ENCODE measurements at places on chromosomes 3 and 15. TPM values are rescaled to one million over a fixed set of nuclear protein-coding genes. Genes with fewer than 3 reads are reported as not detected.

CISH gene
- total RNA-seq, result 4.7 TPM

FILIP1L gene
- total RNA-seq, result 112 TPM

ANXA2 gene
- 388 TPM for total RNA-seq

RASGRF1 gene
- total RNA-seq, result 1.0 TPM

LRRIQ4 gene
- 0.43 TPM for total RNA-seq

ELL3 gene
- total RNA-seq, result 2.6 TPM

GRCh38 chr15:95837341-95838004 is 493.0 kb upstream of the NR2F2 start:
- no peak for DNase-seq

GRCh38 chr3:149703466-149703865 is 45.6 kb upstream of the WWTR1 start:
- DNase-seq, result no peak

DNA sequence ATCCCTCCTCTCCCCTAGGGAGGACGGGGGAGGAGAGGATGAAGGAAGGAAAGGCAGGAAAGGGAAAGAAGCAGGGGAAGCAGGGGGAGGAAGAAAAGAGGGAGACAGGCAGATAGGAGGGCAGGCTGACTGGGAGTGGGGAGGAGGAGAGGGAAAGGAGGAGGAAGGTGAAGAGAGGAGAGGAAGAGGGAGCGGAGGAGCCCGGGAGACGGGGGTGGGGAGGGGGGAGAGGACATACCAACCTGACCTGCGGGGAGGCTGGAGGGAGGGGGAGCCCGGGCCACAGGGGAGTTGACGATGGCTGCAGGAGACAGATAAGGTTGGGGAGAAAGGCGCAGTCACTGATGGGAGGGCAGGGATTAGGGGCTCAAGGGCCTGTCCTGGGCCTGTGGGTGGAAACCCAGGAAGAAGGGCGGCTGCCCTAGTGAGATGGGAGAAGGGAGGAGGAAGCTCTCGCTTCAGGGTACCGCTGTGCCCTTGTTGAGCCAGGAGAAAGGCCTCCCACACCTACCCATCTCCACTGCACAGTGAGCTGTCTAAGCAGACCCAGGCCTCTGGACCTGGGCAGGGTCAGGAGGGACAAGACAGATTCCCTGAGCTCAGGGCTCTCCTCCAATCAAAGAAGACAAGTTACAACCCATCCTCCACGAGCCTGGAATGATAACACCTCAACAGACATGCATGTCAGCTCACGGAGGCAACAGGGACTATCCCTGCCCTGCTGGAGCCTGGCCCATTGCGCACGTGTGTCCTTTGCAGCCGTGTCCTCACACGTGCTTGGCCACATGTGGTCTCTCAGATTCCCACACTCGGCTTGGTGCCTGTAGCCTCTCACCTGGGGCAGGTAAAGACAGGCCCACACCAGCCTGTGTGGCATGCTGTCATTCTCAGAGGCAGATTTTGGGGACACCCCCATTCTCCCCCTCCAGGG is 27.9 kb downstream of the C3orf18 start:
- DNase-seq, result no peak

DNA sequence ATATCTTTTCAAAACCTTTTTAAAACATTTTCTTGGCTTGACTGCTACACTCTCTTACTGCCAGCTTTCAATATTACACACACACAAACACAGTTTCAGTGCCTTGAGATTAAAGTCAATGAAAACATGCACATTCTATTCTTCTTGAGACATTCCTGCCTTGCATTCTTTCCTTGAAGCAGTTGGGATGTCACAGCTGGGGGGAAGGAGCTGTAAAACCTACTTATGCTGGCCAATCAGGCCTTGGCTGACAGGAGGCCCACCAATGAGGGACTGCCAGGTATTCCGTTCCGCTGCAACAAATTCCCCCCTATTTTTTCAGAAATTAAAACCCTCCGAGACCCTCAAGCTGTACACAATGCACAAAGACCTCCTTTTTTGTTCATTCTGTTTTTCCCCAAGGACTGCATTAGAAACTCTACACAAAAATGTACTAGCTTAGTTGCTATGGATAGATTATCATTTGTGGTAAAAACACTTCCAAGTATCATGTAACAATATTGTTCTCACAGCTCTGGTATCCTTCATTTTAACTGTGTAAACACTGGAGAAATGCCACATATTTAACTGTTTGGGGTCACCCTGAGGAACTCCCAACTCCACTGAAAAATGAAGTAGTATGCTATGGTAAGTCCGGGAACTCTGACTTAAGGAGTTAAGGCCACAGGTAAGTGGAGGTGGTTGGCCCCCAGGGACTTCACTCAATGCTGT is 18.5 kb downstream of the FSTL1 start:
- no peak for DNase-seq

DNA sequence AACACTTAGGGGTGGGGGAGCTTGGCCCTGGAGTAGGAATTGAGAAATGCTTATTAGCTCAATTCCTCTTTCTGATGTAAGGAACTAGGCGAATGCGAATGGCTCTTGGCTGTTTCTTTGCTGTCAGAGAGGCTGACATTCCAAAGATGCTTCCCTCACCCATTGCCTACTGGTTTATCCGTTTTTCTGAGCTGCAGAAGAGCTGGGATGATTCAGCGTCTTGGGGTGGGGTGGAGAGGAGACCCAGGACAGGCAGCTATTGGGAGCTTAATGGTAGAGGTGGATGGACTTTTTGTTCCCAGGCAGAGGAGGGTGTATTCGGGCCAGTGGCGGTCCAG is 9.8 kb downstream of the PLEKHO2 start:
- DNase-seq, result peak; percentile 75

DNA sequence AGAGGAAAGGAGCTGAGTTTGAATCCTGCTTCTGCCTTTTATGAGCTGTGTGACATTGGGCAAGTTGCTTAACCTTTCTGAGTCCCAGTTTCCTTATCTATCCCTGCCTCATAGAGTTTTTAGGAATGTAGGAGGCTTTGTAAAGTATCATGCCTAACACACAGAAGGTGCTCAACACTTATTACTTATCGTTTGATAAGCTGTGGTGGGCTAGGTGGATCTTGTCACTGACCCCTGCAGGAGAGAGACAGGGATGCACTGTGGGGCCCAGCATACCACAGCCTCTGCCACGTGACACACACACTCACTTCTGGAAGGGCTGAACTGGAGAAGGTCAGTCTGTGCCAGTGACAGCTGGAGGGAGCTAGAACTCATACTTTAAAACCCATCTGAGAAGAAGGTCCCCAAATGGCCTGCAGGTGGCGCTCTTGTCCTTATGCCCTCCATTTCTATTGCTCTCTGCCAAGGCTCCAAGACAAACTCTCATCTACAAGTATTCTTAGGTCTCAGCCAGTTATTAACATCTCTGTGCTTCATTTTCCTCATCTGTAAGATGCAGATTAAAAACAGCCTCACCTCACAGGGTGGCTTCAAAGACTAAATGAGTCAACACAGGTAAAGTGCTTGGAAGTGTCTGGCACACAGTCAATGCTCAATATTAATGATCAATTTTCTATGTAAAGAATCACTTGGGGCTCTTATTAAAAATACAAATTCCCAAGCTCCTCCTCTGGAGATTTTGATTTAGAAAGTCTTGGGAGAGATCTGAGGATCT is 57.5 kb upstream of the HACD2 start:
- peak; percentile 71 for DNase-seq

DNA sequence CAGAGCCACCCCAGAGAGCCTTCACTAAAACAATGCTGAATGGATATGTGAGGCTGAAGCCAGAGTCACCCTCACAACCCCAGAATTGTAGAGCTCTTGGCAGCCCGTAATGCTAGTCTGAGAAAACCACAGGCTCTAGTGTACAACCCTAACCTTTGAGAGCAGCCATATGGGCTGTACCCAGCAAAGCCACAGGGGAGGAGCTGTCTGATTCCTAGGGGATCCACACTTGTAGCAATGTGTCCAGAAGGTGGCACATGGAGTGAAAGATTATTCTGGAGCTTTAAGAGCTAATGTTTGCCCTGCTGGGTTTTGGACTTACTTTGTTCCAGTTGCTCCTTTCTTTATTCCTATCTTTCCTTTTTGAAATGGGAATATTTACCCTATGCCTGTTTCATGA is 626.8 kb downstream of the GRM7 start:
- DNase-seq, result no peak

DNA sequence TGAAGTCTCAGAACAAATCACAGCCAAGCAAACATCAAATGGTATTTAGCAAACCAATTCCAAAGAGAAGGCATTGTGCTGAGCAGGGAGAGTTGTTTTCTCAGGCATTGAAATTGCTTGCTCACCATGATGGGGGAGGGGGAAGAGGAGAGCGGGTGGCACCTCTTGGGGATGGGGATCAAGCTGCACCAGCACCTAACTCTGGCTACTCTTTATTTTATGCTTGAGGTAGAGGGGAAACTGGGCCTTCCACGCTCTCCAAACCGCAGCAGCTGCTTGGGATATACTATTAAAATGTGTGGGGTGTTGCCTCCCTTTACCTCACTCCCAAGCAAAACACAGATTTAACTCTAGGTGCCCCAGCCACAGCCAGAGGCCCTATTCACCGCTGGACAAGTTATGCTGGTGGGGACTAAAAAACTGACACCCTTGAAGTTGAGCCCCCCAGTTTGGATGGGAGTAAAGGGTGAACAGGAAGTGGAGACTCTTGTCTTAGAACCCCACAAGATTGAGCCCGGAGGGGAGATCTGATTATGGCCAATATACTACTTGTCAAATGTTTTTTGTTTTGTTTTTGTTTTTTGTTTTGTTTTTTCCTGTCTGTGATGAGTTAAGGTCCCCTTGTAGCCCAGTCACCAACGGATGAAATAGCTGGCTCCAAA is 5.0 kb upstream of the FOXB1 start:
- DNase-seq, result no peak

- DNase-seq, result no peak
Observed at GRCh38 chr3:138202945-138203701, 16.0 kb downstream of the ARMC8 start.

DNA sequence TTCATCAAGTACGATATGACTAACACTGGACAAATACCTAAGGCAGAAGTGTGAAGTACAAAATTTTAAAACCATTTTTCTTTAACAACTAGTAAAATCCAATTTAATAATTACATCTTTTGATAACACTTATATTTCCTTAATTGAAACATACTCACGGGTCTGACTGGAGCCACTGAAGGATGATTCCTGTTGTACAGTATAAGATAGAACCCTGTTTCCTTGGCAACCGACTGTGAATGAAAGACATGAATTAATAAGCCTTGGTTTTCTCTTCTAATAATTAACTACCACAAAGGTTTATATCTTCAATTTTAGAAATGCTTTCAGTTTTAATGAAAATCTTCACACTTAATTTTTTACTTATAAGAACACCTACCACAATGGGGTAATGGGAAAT is 19.4 kb downstream of the DHX36 start:
- no peak for DNase-seq

- peak; percentile 56 for DNase-seq
Observed at GRCh38 chr3:32428092-32429068, 36.7 kb downstream of the CMTM7 start.

DNA sequence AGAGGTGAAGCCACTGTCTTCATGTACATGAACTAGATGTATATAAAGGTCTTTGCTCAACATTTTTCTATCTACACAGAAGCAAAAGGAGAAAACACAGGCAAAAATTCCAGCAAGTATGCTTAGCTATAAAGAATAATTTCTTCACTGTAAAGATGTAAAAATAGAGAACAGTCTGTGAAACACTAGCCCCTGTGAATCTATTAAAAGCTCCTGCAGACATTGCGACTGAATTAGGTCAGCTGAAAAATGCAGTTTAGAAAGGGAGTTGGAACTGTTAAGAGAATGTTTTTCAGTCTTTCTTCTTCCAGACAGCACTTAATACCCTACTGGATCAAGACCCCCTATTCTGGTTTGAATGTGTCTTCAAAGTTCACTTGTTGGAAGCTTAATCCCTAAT is 291.5 kb downstream of the KBTBD8 start:
- DNase-seq, result no peak

DNA sequence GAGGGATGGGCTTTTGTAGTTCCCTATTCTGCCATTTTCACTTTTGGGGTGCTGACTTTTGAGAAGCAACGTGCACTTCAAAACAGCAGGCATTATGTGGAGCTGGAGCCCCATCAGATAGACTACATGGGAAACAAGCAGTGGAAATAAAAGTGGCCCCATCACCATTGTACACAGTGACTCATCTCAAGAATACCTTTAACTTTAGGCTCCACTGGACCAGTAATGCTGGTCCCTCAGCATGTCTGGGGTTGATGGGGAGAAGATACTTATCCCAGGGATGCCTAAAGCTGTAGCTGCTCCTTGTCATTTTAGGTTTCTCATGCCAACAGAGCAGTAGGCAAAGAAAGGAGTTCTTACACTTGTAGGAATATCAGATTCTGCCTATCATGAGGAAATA is 45.0 kb downstream of the LSM3 start:
- DNase-seq, result no peak

- no peak for DNase-seq
Observed at GRCh38 chr3:14231998-14232501, 53.4 kb downstream of the LSM3 start.

DNA sequence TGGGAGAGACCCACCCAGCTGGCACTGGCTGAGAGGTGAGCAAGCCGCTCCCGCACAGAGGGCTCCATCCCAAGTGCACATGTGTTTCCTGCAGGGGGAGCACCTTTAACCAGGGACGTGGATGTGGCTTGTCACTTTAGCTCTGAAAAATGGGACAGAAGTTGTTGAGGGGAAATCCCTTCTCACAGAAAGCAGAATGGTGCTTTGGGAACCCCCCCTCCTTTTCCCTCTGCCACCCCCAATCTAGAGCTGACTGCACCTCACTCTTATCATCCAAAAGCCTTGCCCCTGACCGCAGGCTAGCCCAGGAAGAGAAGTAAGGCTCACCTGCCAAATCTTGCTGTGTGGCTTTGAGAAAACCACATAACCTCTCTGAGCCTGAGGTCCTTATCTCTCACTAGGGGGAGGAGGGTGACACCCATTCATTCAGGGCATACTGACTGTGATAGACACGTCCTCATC is 77.9 kb downstream of the RPN1 start:
- DNase-seq, result no peak

DNA sequence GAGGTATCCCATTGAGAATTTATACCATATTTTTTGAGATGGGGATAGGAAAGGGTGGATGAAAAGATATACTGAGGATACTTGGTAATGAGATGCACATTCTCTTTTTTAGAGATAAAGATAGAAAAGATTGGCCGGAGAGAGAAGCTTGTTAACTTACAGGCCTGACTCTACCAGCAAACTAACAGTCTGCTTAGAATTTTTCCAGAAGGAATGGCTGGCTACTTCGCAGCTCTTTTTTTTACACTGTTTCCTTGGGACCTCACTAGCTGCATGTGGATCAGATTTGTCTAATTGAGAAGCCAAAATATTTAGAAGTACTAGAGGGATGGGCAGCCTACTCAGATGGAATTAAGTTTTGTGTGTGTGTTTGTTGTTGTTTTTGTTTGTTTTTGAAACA is 586.6 kb downstream of the TAFA4 start:
- DNase-seq, result no peak

GRCh38 chr3:109023656-109024254 is 70.1 kb upstream of the GUCA1C start:
- no peak for DNase-seq

GRCh38 chr3:131692356-131692755 is 189.6 kb upstream of the MRPL3 start:
- no peak for DNase-seq
